ENCODE measurements at places on chromosomes 11 and 22.

DNA sequence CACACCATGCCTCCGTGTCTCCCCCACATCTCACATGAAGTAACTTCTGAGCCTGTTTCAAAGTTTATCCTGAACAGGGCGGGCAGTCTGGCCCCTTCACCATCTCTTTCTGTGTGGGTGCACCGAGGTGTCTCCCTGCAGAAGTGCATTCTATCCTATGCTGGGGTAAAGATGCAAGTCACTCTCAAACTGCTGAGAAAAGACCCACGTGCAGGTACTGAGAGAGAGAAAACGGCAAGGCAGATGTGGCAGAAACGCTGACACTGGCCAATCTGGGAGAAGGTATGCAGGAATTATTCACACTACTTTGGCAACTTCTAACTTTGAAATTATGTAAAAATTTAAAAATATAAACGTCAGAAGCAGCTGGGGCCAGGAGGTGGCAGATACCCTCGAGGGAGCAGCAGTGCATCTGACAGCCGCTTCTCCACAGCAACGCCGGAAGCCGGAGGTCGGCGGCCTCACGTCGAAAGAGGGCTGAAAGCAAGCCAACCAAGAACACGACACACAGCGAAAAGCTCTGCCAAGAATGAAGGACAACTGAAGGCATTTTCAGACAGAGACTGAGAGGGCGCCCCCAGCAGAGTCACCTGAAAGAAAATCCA, 34.2 kb upstream of the MOB2 start:
- DNase-seq, result no peak

DNA sequence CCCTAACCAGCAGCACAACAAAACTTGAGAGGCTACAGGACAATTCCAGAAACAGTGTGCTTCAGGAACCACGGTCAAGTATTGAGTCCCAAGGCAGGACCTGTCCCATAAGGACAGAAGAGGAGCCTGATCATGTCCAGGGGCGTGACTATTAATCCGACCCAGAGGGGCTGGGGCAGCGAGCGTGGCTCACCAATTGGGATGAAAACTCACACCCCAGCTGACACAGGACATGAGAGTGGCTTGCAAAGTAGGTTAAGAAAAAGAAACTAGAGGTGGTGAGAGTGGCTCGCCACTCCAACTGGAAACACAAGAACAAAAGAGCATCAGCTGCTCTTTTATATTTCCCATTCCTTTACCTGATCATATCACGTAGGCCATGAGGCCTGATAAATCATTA, 16.0 kb upstream of the FEZ1 start:
- no peak for DNase-seq

GRCh38 chr11:119612814-119613213, 116.2 kb downstream of the NECTIN1 start:
- no peak for DNase-seq

DNA sequence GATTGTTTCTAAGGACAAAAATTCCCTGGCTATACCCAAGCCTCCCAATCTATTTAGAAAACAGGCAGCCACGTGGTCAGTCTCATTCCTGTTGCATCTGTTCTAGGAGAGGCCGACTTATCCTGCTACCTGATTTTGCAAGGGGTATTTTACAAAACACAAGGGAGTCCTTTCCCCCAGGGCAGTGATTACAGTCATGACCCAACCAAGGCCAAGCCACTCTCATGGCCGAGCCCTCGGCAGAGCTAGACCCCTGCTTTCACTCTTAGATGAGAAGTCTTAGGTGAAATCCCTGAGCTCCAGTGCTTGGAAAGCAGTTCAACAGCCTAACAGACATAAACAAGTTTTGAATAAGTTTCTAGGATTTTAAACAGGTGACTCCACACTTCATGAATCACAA, 89.0 kb upstream of the PITPNB start:
- DNase-seq, result no peak

GRCh38 chr22:44783581-44783980, 31.2 kb downstream of the ARHGAP8 start:
- peak; percentile 77 for DNase-seq

- no peak for DNase-seq
These were observed 5.1 kb downstream of the FZD4 start for GRCh38 chr11:86949995-86950660.

Measured in spleen (tissue), 13 donors.